ENCODE measurements at places on chromosomes 2 and 18. TPM values are rescaled to one million over a fixed set of nuclear protein-coding genes. Genes with fewer than 3 reads are reported as not detected.

Gene SOX11
- total RNA-seq = not detected

Gene RHOB
- total RNA-seq = 77.5 TPM

Gene IL1A
- 0.45 TPM for total RNA-seq

Gene FAM237A
- total RNA-seq = not detected

Gene LRRC30
- not detected for total RNA-seq

Gene POTEJ
- not detected for total RNA-seq

Gene TFPI
- total RNA-seq = 8.8 TPM

Gene CNTNAP5
- 0.35 TPM for total RNA-seq

Gene HADHB
- 105 TPM for total RNA-seq

Gene CABYR
- not detected for total RNA-seq

Gene FOXD4L1
- total RNA-seq = not detected

Measured in colonic mucosa (tissue), 4 donors.